Activated naive CD8-positive, alpha-beta T cell treated with anti-CD3 and anti-CD28 coated beads, Interleukin-2, amount 10 ng/mL, durations not matched to agents 7 days and 5 days (primary cell): ENCODE measurements at places on chromosomes 16 and 17. TPM values are rescaled to one million over a fixed set of nuclear protein-coding genes. Genes with fewer than 3 reads are reported as not detected.
A peak's percentile ranks its signal among the peaks of the same experiment; 100 is the strongest.

The TMEM88 gene
- 3.7 TPM for total RNA-seq

The TACO1 gene
- 24.8 TPM for total RNA-seq

The TSNAXIP1 gene
- total RNA-seq, result not detected

The NLRC3 gene
- total RNA-seq, result 97.4 TPM

DNA sequence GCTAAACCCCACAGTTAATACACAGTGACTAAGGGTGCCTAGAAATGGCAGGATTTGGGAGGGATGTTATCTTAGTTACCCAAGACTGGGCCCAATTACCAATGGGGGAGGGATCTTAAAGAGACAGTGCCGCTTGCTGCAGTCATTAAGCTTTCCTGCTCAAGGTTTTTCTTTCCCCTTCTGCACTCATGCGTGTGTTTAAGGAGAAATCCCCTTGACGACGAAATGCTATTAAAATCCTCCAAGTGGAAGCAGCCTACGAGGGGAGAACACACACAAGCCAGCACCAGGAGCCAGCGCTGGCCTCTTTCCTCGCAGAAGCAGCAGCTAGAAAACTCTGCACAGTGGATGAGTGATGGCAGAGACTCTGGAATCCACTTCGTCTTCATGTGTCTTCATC, 22.0 kb downstream of the SALL1 start:
- peaks cover 4% of the 10 kb centered on the region for H3K4me1 ChIP-seq
- H3K36me3 ChIP-seq, result no peaks in the 10 kb centered on the region
- no peak for DNase-seq
- H3K27ac ChIP-seq, result no peak overlapping the region

GRCh38 chr17:31738996-31739699, 119.9 kb downstream of the COPRS start:
- H3K36me3 ChIP-seq, result no peaks in the 10 kb centered on the region
- peaks cover 42% of the 10 kb centered on the region for H3K27me3 ChIP-seq
- H3K4me3 ChIP-seq, result no peak overlapping the region

DNA sequence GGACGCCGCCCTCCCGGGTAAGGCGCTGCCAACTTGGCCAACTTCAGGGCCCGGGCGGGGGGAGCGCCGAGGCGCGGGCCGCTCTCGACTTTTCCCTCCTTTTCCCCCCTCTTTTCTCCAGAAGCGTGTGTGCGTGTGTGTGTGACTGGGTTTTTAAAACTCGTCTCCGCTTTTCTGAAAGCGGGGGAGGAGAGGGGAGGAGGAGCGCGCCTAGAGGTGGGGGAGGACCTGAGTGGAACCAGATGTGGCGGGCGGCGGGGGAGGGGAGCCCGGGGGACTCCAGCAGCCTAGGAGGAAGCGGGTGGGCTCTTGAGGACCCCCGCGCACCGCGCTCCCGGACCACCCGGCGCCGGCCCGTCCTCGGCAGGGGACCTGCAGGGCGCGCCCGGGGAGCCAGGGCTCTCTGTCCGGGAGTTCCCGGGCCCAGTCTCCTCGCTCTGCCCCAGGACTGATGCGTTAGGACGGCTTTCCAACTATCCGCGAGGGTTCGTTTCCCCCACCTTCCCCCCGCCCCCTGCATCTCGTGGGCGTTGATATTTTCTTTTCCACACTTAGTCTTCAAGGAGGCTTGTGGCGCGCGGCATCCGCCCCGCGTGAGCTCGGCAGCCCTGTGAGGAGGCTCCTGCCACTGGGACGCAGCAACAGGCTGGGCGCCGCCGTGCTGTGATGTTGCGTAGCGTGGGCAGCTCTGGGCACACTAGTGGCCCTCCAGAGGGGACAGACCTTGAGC, 599 bp downstream of the MRC2 start:
- peaks cover 13% of the 10 kb centered on the region for H3K27me3 ChIP-seq
- peaks cover 9% of the 10 kb centered on the region for H3K36me3 ChIP-seq
- H3K4me1 ChIP-seq, result peaks cover 8% of the 10 kb centered on the region
- peak overlapping the region; percentile 30 for H3K27ac ChIP-seq
- peak overlapping the region; percentile 73 for H3K4me3 ChIP-seq

DNA sequence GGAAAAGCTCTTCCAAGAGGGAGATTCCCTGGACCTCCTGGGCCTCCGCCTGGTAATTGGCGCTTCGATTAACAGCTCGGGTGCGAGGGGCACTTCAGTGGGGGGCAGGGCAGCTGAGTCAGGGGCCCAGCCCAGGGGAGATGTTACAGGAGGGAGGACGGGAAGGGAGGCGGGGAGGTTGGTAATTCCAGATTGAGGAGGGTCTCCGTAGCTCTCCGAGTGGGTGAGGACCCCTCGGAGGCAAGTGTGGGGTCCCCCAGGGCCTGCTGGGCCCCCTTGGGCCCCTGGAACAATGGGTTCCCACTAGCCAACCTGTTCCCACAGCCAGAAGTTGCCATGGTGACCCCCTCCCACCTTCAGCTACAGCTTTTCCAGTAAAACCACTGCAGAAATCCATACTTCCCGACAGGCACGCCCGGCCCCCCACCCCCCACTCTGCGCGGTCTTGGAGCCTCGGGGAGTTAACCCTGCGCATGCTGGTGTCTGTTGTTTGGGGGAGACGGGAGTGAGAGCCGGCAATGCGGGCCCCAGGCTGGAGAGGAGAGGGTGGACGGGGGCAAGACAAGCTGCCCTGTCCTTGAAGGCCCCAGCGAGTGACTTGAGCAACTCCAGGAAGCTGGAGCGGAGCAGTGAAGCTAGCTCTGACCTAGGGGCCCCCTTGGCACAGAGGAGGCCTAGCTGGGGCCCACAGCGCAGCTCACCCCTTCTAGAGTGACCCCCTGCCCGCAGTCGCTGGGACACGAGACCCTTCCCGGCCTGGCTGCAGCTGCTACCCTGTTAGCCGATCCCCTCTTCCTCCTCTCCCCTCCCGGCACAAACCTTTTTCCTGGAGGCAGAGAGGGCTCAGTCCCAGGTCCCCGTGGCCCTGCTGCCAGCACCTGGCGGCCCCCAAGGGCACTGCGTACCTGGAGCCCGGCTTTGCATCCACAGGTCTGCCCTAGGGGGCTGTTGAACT, 37.8 kb downstream of the TMEM235 start:
- no peak overlapping the region for H3K27ac ChIP-seq
- no peaks in the 10 kb centered on the region for H3K36me3 ChIP-seq
- peaks cover 8% of the 10 kb centered on the region for H3K4me1 ChIP-seq
- peaks cover 4% of the 10 kb centered on the region for H3K27me3 ChIP-seq

- H3K27ac ChIP-seq, result no peak within 1 kb of the TSS
- H3K4me3 ChIP-seq, result no peak within 1 kb of the TSS
- DNase-seq, result no peak
- peaks cover 1% of the 10 kb centered on the region for H3K36me3 ChIP-seq
Measured at GRCh38 chr16:27066668-27067537, at the start of gene C16orf82. Gene C16orf82 (plus strand): TSS chr16:27066927.

DNA sequence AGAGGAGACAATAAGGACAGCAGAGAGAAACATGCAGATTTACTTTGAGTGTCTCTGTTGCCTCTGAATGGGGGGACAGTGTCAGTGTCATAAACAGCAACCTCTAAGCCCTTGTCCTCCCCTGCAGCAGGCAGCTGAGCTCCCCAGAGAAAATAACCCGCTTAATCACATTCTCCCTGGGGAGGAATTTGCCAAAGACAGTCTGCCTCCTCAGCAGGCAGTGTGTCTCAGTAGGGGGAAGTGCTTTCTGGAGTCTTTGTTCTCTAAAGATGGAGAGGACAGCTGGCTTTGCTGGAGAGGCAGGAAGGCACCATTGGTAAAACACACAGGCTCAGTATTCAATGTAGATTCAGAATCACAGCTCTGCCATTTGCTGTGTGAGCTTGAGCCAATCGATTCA, 16.1 kb downstream of the TEKT5 start:
- H3K4me1 ChIP-seq, result no peaks in the 10 kb centered on the region
- DNase-seq, result no peak
- no peaks in the 10 kb centered on the region for H3K36me3 ChIP-seq
- H3K4me3 ChIP-seq, result no peak overlapping the region
- H3K27me3 ChIP-seq, result no peaks in the 10 kb centered on the region
- no peak overlapping the region for H3K27ac ChIP-seq

GRCh38 chr17:61551255-61551742, 39.7 kb downstream of the NACA2 start:
- no peak overlapping the region for H3K27ac ChIP-seq
- H3K27me3 ChIP-seq, result peaks cover 42% of the 10 kb centered on the region
- H3K4me1 ChIP-seq, result no peaks in the 10 kb centered on the region
- H3K36me3 ChIP-seq, result no peaks in the 10 kb centered on the region

GRCh38 chr17:81399481-81400153, 4.4 kb downstream of the BAHCC1 start:
- peak; percentile 59 for DNase-seq
- peaks cover 69% of the 10 kb centered on the region for H3K27me3 ChIP-seq
- peaks cover 15% of the 10 kb centered on the region for H3K4me1 ChIP-seq

- no peaks in the 10 kb centered on the region for H3K27me3 ChIP-seq
- peak overlapping the region; percentile 76 for H3K27ac ChIP-seq
- H3K4me1 ChIP-seq, result peaks cover 40% of the 10 kb centered on the region
- H3K36me3 ChIP-seq, result peaks cover 14% of the 10 kb centered on the region
Measured at GRCh38 chr17:57408071-57408811, 151.9 kb downstream of the MSI2 start.

DNA sequence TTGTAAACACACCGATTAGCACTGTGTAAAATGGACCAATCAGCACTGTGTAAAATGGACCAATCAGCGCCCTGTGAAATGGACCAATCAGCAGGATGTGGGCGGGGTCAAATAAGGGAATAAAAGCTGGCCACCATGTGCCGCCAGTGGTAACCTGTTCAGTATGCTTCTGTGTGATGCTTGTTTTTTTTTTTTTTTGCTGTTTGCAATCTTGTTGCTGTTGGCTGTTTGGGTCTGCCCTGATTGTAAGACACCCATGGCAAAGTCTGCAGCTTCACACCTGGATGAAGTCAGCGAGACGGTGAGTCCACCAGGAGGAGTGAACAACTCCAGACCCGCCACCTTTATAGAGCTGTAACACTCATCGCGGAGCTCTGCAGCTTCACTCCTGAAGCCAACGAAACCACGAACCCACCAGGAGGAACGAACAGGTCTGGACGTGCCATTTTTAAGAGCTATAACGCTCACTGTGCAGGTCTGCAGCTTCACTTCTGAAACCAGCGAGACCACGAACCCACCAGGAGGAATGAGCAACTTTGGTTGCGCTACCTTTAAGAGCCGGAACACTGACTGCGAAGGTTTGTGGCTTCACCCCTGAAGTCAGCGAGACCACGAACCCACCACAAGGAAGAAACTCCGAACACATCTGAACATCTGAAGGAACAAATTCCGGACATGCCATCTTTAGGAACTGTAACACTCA, 85.0 kb upstream of the MED9 start:
- peaks cover 38% of the 10 kb centered on the region for H3K27me3 ChIP-seq
- no peaks in the 10 kb centered on the region for H3K36me3 ChIP-seq
- H3K4me3 ChIP-seq, result peak overlapping the region; percentile 79

DNA sequence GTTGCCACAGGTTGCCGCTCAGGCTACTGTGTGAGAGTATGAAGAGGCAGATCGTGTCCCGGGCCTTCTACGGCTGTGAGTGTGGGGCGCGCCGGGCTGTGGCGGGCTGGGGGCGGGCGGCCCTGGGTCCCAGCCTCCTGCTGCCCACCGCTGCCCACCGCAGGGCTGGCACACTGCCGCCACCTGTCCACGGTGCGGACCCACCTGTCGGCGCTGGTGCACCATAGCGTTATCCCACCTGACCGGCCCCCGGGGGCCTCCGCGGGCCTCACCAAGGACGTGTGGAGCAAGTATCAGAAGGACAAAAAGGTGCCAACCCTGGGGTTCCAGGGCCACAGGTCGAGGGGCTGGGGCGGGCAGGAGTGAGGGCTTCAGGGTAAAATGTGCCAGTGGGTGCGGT, 28.7 kb downstream of the MNT start:
- no peaks in the 10 kb centered on the region for H3K36me3 ChIP-seq
- H3K27me3 ChIP-seq, result no peaks in the 10 kb centered on the region
- no peak overlapping the region for H3K27ac ChIP-seq
- no peak overlapping the region for H3K4me3 ChIP-seq

GRCh38 chr17:75241996-75242460, 19.4 kb downstream of the GGA3 start:
- peaks cover 24% of the 10 kb centered on the region for H3K36me3 ChIP-seq
- no peak overlapping the region for H3K4me3 ChIP-seq
- peaks cover 20% of the 10 kb centered on the region for H3K4me1 ChIP-seq
- no peaks in the 10 kb centered on the region for H3K27me3 ChIP-seq
- no peak for DNase-seq

DNA sequence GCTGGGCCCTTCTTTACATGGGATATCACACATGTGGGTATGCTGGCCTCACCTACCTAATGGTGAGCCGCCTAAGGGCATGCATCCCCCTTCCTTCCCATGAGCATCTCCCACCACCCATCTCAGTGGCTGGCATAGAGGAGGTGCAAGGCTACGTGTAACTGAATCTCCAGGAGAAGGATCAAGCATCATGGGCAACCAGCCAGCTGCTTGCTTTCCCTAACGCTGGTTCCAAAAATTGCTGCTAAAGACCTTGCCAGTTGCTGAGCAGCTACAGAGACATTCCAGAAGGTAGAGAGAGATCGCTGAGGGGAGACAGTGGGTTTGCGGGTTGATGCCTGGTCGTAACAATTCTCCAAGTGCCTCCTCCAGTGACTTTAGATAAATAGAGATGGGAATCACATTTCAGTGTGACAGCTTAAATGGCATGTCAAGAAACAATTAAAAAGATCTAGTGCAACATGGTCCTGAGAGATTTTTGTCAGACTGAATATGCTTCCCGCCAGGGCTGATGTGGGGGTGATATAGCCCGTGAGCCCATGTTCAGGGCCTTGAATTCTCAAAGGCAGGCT, 378.4 kb upstream of the CDH5 start:
- H3K4me3 ChIP-seq, result no peak overlapping the region
- H3K27ac ChIP-seq, result no peak overlapping the region
- H3K36me3 ChIP-seq, result no peaks in the 10 kb centered on the region
- DNase-seq, result no peak
- H3K27me3 ChIP-seq, result no peaks in the 10 kb centered on the region
- H3K4me1 ChIP-seq, result no peaks in the 10 kb centered on the region

- H3K4me1 ChIP-seq, result peaks cover 2% of the 10 kb centered on the region
- no peaks in the 10 kb centered on the region for H3K27me3 ChIP-seq
- H3K27ac ChIP-seq, result no peak overlapping the region
- no peak for DNase-seq
- no peak overlapping the region for H3K4me3 ChIP-seq
- H3K36me3 ChIP-seq, result peaks cover 11% of the 10 kb centered on the region
Measured at GRCh38 chr16:83912519-83913244, 13.8 kb downstream of the MLYCD start.

DNA sequence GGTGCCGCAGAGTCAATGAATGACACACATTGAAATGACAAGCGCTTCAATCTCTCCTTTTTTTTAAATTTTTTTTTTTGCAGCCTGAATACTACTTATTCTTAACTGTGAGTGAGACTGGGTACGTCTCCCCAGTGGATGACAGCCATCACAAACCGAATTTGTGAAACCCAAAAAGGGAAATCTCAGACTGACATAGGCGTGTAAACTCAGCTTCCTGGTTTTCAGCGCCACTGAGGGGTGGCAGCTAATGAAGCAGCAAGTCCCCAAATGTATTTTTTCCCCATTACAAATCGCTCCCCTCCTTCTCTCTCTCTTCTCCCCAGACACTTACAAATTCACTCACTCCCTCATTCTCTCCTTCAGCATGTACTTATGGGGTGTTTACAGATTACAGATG, 196.0 kb downstream of the MAF start:
- no peaks in the 10 kb centered on the region for H3K4me1 ChIP-seq
- H3K27me3 ChIP-seq, result peaks cover 8% of the 10 kb centered on the region
- DNase-seq, result no peak
- H3K27ac ChIP-seq, result no peak overlapping the region
- H3K4me3 ChIP-seq, result no peak overlapping the region
